ENCODE measurements at places on chromosomes 7 and 10.

GRCh38 chr7:5424749-5425506 lies 1.3 kb upstream of the TNRC18 start:
- peak; percentile 62 for DNase-seq

GRCh38 chr10:129703287-129704137 lies 236.5 kb downstream of the MGMT start:
- no peak for DNase-seq

DNA sequence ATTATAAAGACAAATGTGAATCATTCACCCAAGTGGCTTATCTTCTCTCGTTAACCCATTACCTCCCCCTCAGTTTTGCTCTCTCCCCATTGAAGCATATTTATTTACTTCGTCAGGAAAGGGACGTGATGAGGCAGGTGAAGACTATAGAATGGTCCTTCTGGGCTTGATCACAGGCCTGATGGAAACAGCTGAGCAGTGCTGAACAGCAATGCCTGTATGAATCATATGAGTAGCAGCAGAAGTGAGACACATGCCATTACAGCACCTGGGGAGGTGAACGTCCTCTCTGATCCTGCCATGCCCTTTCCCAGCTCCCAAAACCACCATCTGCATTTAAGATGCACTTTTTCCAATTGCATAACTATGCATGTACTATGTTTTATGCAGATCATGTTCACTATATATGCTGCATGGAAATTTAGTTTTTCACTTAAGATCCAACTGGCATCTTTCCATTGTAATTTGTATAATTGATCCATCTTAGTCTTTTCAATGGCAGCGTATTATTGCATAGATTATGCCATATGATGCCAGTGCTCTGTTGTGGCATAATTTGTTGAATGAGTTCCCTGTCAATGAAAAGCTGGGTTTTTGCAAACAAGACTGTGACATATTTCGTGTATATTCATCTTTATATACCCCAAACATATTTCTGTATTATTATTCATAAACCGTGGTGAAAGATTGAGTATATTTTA lies 105.3 kb downstream of the CXCL12 start:
- DNase-seq = no peak

- DNase-seq = no peak
Measured at GRCh38 chr7:23767514-23767913, 57.5 kb downstream of the STK31 start.

- peak; percentile 53 for DNase-seq
Measured at GRCh38 chr10:72935361-72935760, 19.2 kb downstream of the PLA2G12B start.

DNA sequence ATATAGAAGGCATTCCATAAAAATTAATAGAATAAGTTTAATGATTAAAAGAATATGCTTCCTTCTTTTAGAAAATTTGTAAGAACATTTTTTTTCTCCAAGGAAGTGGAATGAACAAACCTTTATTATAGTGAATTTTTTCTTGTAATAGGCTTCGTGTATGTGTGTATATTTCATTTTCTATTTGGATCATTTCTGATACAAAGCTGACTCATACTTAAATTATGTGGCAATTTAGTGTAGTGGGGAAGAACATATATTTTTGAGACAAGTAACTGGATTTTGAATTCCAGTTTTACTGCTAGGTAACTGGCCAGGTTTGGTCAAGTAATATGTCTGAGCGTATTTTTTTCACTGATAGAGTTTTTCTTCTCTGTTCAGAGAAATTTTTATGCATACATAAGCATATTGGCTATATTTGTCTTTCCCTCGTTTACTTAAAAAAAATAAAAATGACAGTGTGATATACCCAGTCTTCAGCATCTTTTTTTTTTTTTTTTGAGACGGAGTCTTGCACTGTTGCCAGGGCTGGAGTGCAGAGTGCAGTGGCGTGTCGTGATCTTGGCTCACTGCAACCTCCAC lies 50.8 kb downstream of the CDK13 start:
- no peak for DNase-seq

DNA sequence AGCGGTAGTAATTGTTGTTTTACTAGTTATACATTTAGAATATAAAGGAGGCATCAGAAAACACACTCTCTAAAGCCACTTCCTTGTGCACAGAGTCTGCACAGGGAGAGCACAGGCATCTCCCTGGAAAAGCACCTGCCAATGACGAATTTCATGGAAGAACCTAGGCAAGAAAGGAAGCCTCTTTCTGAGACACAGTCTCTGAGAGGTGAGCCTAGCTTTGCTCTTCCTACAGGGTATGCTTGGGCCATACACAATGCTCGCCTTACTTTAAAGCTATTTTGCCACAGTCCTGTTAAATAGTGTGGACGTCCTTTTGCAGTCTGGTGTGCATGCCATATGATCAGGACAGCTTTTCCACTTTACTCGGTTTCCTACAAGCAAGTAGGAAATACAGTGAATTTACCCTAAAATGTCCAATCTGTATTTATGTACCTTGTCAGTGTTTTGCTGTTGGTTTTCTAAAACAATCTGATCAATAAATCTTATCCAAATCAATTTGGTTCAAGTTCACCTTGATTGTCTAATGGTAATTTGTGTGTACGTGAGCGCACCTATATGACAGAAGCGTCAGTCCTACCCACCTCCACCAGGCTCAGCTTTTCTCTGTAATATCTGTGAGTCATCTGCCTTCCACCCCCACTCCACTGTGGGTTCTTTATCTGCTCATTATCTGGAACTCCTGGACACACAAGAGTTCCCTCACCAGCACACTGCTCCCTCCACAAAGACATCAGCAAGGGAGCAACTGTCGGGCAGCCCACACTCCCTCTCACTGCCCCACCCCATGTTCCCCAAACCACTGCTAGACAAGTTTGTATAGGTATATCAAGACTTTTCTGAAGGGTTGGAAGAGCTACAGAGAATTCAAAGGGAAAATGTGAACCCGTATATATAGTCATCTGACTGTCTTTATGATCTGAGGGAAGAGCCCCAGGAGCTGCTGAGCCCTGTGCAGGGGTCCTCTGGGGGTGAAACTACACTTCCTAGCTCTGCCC lies 65.2 kb downstream of the KLHDC10 start:
- DNase-seq = no peak

- DNase-seq = no peak
Measured at GRCh38 chr10:119637631-119638030, 13.5 kb upstream of the BAG3 start.

- peak; percentile 65 for DNase-seq
Measured at GRCh38 chr10:122044045-122044661, 55.2 kb downstream of the TACC2 start.

DNA sequence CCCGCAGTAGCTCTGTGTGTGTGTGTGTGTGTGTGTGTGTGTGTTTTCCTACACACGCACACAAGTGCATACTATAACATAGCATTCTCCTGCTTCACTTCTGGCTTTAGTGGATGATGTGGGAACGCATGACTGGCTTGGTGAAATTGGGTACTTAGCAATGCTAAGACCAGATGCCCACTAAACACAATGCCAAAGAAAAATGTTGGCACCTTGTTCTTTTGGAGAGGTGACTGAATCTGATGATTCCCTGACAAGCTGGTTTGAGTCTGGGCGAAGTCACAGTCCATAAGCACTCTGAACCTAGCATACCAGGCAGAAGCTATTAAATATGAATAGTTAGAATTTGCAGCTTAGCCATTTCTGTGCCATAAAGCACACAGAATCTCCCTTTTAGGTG lies 68.0 kb upstream of the CDCA7L start:
- no peak for DNase-seq
